ENCODE measurements at places on chromosomes 7 and 10.
A peak's percentile ranks its signal among the peaks of the same experiment; 100 is the strongest.

GRCh38 chr10:114151486-114151885 lies 22.5 kb downstream of the CCDC186 start:
- DNase-seq = no peak

- DNase-seq = no peak
Observed at GRCh38 chr7:41175435-41175834, 527.5 kb downstream of the INHBA start.

DNA sequence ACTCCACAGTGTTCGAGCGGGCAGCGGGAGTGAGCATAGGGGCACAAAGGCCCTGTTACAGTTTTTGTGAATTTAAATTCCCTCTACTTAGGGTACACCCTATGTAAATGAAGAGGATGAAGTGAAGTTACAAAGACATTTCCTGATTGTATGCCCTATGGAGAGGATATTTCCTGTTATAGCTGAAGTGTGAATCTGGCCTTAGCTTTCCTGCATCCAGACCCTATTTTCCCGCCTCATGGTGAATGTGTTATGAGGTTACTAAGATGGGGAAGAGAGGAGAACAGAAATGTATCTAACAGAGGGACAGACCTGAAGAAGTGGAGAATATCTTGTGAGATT lies 37.8 kb upstream of the COMMD3 start:
- no peak for DNase-seq

DNA sequence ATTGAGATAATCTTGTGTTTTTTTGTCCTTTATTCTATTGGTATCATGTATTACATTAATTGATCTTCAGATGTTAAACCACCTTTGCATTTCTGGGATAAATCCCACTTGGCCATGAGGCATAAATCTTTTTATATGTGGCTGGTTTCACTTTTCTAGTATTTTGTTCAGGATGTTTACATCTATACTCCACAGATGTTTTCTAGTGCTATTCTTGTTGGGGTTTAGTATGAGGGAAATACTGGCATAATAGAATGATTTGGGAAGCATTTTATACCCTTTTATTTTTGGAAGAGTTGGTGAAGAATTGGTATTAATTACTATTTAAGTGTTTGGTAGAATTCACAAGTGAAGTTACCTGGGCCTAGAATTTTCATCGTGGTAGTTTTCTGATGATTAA lies 41.8 kb upstream of the CCNY start:
- no peak for DNase-seq

- no peak for DNase-seq
Observed at GRCh38 chr10:122062831-122063674, 74.1 kb downstream of the TACC2 start.

- no peak for DNase-seq
Observed at GRCh38 chr10:68010426-68010940, 64.6 kb downstream of the HERC4 start.

DNA sequence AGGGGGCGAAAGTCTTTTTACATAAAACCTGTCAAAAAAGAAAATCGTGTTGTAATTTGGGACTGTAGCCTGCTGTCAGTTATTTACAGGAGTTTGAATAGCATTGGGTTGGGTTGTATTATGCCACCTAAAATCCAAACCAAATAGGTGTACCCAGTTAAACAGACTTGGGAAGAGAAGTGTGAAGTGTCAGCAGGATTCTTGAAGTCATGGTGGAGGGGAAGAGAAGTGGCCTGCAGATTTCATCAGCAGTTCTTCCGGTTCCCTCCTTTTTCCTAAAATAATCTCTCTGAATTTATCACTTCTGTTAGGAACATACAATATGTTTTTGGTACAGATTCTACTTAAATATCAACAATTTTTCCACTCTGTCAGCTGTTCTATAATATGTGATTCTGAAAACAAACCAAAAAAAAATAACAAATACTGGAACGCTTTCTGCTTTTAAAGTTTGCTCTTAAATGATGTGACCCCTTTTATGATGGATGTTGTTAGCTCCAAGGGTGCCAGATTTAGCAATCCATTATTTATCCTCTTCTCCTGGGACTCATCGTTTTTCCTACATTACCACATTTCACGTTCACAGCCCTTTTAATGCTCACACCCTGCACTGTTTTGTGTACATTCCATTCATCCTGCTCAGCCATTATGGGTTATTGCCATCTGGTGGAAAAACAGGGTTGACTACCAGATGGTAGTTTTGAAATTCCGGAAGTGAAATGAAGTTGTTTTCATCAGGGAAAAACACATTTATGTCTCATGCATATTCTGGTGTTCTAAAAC lies 18.7 kb upstream of the ARHGAP12 start:
- no peak for DNase-seq

DNA sequence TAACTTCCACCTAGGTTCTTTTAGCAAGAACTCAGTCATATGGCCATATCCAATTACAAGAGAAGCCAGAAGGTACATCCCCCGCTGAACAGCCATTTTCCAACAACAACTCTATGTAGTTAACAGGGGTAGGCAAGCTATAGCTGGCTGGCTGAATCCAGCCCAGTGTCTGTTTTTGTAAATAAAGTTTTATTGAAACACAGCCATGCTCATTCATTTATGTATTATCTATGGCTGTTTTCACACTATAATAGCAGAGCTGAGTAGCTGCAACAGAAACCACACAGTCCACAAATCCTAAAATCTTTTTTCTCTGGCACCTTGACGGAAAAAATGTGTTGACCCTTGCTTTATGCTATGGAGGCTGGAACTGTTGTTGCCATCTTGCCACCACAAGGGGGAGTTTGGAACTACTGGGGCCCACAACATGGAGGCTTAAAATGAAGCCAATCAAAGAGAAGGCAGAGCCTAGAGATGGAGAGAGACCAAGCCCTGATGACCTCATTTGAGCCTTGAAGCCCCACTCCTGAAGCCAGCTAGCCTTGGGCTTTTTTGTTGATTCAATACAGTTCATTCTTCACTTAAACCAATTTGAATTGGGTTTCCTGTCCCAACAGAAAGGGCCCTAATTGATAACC lies 33.3 kb upstream of the XPNPEP1 start:
- no peak for DNase-seq

GRCh38 chr10:78944723-78945312 lies 123.9 kb upstream of the ZMIZ1 start:
- peak; percentile 17 for DNase-seq

DNA sequence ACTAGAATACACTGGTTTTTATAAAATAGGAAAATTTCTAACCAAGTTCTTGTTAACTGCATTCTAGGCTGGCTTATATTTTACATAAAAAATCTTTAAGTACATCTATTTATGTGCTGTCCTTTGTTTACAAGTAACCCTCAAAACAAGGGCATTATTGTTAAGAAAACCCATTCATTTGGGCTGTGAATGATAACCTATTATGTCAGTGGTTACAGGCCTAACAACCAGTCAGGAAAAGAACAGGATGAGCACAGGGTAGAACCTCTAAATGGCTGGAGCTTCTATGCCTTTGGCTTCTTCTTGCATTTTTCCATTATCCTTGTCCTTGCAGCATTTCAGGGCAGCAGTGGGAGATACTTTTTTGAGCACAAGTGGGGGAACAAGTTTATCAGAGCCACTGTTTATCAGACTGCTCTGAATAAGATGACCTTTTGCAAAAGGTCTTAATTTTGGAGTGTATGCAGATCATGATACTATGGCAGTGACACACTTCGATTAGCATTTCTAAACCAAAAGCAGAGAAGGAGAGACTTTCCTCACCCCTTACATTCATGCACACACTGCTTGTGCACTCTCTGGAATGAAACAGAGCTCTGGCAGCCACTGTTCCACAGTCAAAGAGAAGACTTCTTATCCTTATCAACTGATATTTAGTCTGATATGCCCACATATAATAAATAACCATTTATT lies 10.9 kb downstream of the GPR37 start:
- no peak for DNase-seq

DNA sequence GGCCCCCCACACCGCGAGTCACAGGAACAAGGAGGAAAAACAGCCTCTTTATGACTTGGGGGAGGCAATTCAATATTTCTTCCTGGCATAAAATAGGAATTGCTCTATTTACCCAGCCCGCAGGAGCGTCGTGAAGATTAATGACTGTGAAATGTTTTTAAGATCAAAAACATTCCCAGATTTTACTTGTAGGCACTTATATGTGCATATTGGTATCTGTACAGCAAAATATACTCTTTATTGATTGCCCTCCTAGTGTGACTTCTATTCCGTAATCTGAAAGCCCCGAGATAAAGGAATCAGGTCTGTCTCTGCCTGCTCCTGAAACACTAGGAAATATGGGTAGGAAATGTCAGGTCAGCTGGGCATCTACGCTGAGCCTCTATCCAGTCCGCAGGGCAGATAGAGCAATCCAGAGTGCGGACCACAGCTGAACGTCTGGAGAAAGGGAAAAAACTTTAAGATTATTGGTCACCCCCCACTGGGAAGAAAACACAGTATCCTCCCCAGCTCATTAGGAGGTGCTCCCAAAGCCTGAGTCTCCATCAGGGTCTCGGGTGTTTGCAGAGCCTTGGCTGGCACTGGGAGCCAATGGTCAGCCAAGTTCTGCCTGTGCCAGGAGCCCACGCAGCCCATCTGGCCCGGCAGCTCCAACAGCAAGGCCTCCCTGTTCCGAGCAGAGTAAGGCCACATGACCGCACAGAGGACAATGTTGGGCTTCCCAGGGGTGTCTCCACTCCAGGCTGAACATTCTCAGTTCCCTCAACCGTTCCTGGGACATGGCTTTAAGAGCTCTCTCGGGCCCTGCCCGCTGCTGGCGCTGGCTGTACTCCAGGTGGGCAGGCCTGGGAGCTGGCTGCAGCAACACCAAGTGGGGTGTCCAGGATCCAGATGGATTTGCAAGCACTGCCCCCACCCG lies 7.7 kb downstream of the CTBP2 start:
- no peak for DNase-seq

- no peak for DNase-seq
Observed at GRCh38 chr10:11773761-11774441, 31.7 kb downstream of the ECHDC3 start.

- DNase-seq = no peak
Observed at GRCh38 chr10:122878799-122879338, 512 bp downstream of the FAM24B start.

- DNase-seq = no peak
Observed at GRCh38 chr7:120114626-120115025, 158.3 kb upstream of the KCND2 start.

GRCh38 chr10:3719024-3719843 lies 65.8 kb downstream of the KLF6 start:
- DNase-seq = no peak

GRCh38 chr10:99528494-99529441 lies 4.0 kb upstream of the NKX2-3 start:
- DNase-seq = no peak

DNA sequence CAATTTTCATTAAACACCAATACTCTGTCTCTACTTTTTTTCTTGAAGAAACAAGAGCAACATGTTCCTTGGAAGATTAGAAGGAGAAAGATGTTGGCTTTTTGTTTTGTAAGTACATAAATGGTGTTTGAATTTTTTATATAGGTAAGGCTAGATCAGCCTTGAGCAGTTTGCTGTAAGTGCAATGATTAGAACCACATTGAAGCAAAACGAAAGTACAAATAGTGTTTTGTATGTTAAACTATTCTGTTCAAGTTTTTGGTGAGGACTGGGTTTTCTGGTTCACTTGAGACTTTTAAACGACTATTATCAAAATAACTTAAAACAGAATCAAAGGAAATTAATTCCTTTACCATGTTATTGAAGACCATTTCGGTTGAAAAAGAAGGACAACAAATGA lies 162.9 kb upstream of the NRP1 start:
- no peak for DNase-seq

- no peak for DNase-seq
Observed at GRCh38 chr10:52078397-52078937, 235.6 kb upstream of the DKK1 start.

All from stimulated activated naive CD4-positive, alpha-beta T cell (primary cell).